ENCODE measurements at places on chromosomes 12 and 14. TPM values are rescaled to one million over a fixed set of nuclear protein-coding genes. Genes with fewer than 3 reads are reported as not detected.

- no peak for DNase-seq
Observed at GRCh38 chr12:126107659-126108058, 1042.4 kb downstream of the AACS start.

GRCh38 chr12:49231878-49232655 lies 32.8 kb upstream of the TUBA1C start:
- no peak for DNase-seq

- no peak for DNase-seq
Observed at GRCh38 chr12:88448337-88448915, 131.8 kb downstream of the KITLG start.

DNA sequence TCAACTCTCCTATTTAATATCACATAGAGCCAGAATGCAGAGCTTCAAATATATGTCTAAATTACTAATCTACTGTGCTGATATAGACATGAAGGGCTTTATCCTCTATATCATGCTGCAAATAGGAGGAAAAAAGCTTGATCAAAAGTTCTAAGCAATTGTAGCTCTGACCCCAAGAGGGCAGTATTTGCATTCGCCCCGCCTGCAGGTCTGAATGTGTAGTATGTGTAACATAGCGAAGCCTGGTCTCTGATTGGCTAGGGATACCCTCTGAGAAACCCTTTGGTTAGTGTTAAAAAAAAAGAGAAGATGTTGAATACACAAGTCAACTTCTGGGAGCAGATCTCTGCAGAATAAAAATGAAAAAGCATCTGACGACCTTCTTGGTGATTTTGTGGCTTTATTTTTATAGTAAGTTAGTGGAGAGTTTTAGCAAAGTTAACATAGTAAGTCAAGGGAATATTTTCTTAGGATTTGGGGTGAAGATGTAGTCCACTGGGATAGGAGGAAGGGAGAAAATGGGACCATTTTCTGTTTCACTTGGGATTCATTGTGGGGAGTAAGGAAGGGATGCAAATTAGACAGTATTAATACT lies 151.6 kb upstream of the OR4E1 start:
- DNase-seq, result no peak

LALBA gene
- polyA plus RNA-seq, result not detected

DNA sequence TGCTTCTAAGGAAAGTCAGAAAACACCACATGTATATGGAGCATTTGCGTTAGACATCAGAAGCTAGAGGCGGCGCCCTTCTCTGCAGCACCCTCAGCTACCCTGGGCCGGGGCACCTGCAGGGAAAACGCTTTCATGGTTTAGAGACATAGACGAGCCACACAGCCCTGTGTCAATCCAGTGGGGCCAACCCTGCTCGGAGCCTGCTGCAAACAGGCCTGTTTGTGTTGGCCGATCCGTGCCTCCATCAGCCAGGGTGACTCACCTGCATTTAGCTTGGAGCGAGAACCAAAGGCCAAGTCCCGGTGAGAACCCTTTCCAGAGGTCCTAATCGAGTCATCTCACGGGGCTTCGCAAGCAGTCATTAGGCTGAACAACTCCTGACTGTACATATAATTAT lies 19.5 kb upstream of the FZD10 start:
- no peak for DNase-seq

DNA sequence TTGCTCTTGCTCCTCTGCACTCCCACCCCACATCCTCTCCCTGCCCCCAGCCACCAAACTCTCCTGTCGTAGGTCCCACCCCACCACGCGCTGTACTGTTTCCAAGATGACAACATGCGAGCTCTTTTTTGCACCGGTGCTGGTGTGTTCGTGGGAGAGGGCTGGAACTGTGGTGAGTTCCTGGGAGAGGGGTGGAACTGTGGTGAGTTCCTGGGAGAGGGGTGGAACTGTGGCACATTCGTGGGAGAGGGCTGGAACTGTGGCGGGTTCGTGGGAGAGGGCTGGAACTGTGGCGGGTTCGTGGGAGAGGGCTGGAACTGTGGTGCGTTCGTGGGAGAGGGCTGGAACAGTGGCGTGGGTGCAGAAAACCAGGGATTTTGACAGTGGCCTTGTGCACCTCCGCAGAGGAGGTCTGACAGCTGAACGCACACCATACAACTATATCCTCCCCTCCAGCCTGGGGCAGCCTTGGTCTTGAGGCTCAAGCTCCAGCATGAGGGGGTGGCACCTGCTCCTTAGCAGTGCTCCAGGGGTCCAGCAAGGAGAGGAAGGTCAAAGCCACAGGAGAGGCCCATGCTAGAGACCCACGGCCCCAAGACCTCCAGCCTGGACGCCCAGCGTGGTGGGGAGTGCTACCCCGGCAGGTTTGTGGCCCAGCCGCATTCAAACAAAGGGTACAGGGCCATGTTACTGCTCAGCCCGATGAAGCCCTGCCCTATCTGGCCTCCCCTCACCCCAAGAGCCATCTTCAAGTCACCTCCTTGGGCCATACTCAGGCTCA lies 50.1 kb downstream of the ACTN1 start:
- no peak for DNase-seq

All from B cell (primary cell).